ENCODE measurements at places on chromosomes 1 and 21.

- no peak for DNase-seq
These were observed 1.0 kb downstream of the ENTREP3 start for GRCh38 chr1:155254228-155254713.

DNA sequence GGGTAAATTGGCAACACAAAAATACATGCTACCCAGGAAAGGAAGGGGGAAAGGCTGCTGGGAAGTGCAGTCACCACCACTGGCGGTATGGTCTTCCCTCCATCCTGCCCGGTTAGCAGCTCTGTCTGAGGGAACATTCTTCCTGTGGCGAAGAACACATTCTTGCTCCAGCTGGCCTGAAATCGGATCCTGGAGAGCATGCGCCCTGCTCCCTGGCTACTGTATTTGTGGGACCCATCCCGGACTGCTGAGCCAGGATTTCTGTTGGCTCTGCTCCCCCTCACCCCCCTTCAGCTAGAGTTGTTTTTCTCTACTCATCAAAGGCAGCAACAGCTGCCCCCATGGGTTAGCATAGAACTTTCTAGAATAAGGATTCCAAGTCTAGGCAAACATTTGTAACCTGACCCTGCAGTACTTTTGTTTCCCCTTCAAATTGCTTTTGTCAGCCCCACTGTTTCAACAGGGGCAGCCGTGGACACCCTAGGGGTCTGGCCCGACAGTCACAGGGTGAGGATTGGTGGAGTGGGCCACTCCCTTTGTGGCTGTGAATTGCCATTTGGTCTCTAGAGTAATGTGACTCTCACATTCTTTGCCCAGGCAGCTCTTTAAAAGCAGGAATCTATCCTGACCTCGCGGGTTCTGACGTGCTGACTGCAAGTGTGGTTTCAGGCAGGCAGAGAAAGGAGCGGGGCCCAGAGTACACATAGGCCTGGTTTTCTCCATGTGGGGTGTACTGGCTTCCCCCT lies 157.7 kb downstream of the TOMM20 start:
- DNase-seq = peak; percentile 89

DNA sequence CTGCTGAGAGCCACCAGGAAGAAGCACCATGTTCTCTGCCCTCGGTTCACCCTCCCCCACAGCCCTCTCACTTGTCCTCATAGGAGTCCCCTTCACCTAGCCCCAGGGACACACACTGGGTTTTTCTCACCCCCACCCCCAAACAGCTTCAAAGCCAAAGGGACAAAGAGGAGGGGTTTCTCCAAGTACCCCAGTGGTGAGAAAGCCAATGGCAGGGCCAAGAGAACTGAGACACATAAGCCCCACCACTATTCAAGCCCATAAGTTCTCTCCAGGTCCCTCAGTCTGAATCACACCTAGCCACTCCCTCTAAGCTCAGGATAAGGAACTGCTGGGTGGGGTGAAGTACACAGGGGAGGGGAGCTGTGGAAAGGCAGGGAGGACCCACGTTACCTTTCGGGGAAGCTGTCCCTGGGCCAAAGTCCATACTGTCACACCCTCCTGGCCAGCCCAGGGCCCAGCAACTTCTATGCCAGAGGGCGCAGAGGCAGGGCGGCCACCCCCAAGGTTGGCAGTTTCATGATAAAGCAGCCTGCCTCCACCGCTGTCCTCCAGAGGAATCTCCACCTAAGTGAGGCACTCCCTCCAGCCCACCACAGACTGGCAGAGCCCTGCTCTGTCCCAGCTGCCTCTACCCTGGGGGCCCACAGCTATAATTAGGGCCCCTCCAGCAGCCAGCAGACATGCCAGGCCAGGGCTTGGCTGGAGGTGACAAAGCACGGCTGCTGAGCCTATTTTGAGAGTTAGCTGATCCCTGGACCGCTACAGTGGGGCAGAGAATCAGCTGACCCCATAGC lies 39.0 kb upstream of the PPP1R15B start:
- no peak for DNase-seq

DNA sequence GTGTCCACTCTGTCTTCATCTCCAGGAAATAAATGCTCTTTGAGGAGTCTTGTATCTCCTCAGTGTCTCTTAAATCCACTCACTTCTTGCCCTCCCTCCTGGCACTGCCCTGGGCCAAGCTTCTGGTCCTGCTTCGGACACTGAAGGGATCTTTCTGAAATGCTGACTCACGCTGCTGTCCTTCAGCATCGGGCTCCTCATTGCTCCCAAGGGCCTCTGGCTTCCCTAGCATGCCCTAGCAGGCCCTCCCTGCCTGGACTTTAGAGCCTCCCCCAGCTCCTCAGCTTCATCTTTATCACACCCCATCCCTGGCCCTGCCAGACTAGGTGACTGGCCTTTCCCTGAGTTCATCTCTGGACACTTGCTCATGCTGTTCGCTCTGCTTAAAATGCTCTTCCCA lies 96.6 kb downstream of the FOXD2 start:
- DNase-seq = no peak

DNA sequence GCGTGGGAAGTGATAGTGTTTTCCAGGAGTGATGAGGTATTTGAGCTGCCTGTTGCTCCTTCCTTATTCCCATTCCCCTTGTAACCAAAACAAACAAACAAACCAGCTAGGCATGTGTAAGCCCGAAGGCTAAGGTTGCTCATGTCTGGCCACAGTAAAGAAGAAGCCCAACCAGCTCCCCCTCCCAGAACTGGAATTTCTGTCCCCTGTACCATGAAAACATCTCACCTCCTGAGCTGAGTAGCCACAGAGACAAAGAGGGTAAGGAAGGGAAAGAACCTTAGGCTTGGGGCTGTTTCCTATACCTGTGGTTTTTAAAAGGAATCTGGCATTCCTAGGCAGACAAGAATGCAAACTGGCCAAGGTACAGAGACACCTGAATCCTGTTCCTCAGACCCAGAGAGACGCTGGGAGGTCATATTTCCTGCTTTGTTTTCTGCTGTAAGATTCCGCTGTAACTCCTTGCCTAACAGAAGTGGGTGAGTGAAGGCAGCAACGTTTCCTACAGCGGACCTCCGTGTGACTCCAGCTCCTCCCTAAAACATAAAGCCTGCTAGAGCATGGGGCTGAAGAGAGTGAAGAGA lies 41.7 kb upstream of the RAB4A start:
- DNase-seq = no peak

DNA sequence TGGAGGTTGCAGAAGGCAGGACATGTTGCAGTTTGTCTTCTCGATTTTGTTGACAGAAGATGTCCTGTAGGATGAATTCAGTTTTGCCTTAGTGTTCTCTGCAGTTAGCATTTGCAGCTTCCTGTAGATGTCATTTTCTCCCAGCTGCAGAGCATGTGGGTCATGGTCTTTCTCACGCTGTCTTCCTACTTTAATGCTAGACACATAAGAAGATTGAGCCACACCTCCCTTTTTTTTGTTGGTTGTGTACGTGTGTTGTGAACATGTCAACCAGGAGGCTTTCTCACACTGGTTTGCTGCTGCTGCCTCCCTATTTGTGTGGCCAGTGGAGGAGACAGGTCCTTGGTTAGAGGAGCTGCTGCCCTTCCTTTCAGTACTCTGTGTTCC lies 110.7 kb downstream of the VPS13D start:
- DNase-seq = no peak

- no peak for DNase-seq
These were observed 257.1 kb downstream of the BRINP2 start for GRCh38 chr1:177427811-177428210.

GRCh38 chr1:112527266-112528010 lies 18.7 kb downstream of the WNT2B start:
- no peak for DNase-seq

DNA sequence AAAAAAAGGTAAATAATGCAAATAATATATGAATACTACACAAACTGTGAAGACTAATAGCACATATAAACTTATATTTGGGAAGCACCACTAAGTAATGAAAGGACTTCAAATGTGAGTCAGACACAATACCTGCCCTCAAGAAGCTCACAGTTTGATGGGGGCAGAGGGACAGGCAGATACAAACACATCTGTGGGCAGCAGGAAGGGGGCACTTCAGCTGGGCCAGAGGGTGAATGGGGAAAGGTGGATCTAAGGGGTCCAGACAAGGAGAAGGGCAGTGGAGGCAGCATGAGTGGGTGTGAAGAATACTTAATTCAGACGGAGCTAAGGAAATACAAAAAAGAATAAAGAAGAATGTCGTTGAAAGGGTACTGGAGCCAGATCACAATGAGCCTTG lies 114.2 kb downstream of the TGFBR3 start:
- DNase-seq = no peak

- DNase-seq = peak; percentile 47
These were observed 50.1 kb downstream of the KLHDC7A start for GRCh38 chr1:18530587-18531502.

DNA sequence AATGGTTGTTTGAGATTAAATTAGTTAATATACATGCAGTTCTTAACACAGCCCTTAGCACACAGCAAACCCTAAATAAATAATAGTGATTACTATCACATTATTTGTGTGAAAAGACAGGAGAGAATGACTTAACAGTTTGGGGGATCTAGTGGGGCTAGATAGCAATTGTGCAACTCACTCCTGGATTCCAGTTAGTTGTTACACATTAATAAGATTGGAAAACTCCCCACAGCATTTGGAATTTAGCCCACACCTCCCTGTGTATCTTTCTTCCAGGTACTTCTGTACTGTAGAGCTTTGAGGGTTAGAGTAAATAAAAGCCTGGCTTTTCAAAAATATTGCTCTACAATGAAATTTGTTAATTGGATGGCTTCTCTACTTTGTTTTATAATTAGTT lies 93.2 kb downstream of the KCTD3 start:
- no peak for DNase-seq

DNA sequence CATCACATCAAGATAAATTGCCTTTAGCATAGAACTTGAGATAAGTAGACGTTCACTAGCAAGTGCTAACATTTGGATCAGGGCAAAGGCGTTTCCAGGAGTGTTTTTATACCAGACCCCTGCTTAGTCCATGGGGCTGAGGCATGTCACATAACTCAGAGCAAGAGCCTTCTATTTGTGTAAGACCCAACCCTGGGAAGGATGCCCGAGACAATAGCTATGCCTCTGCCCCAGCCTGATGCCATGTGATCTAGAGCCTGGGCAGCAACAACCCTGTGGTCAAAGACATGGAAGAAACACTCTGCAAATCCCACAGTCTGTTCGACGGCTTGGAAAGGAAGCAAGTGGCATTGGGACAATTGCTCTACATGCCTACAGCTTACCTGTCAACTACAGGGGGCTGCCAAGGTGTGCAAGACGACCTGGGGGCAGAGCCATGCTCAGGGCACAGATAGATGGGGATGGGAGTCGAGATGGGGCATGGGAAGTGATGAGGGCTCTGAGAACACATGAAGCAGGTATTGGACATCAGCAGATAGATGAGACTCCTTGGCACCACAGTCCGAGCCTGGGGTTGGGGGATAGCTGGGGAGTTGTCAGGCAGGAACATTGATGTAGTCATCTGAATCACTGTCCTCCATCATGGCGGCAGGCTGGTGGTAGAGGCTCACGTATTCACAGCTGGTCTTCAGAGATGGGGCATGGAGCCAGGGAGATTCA lies 7.3 kb downstream of the IL24 start:
- no peak for DNase-seq

DNA sequence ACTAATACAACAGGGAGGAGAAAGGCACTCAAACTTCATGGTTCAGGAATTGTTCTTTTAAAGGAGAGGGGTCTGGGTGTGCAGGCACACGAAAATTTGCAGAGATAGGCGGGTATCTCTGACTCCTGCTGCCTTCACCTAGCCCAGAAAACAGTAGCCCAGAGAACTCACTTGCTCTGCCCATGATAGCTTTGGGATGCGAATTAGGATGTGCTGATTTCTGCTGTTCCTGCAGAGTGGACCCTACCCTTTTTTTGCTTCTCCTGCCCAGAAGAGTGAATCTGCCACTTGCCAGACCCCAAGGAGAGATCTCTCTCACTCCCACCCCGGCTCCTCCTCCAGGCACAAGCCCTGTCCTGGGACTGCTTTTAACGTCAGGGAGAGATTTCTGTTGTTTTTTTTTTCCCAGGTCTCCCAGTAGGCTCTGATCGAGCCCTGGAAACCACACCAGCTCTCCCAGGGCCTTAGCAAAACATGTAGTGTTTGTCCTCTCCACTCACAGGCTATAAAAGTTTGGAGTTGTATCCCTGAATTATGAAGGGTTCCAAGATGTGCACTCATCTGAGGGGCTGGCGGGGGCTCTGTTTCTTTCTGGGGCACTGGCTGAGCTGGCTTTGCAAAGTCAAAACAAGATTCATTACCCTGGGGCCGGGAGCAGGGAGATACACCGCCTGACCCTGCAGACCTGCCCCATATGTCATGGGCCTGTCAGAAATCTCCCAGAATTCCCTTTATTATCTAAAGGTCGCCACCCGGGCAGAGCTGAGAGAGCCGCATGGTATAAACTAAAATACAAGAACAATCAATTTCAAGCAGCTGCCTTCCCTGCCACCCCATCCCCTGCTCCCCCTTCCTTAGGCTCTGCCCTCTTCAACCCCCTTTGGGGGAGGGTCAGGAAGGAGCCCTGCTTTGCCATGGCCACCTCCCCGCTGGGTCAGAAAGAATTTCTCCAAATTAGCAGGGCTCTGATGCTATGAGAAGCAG lies 17.9 kb downstream of the PLXNA2 start:
- no peak for DNase-seq

DNA sequence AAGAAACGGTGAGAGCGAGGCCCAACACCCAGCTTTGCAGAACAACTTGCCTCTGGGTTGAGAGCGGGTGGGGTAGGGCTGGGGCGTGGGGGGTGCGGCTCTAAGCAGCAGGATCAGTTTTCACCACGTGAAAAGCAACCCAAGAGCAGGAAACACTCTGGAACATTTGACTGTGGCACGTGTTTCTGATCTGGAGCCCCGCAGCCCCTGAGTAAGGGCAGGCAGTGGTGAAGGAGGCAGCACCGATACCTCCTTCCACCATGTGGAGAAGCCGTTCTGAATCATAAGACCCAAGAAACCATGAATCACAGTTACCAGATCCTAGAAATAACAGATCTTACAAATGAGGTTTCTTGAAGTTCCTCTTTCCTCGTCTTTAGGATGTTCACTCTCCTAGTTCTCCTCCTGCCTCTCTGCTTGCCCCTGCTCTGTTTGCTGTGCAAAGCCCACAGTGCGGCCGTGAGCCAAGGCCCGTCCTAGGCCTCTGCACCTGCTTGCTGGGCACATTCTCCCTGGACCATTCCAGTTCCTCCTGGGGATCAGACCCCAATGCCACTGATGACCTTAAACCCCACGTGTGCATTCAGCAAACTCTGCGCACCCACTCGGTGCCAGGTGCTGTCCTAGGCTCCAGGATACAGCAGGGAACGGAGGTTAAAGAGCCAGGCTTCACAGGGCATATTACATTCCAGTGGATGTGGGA lies 31.9 kb downstream of the SLC1A7 start:
- no peak for DNase-seq

DNA sequence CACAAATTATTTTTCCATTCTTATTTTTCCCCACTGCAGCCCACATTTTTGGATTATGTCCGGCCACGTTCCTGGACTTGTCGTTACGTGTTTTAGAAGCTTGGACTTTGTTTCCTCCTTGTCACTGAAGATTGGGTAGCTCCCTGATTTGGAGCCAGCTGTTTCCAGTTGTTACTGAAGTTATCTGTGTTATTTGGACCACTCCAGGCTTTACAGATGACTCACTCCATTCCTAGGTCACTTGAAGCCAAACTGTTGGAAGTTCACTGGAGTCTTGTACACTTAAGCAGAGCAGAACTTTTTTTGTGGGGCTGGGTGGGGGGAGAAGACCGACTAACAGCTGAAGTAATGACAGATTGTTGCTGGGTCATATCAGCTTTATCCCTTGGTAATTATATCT lies 12.2 kb upstream of the AXDND1 start:
- DNase-seq = no peak

All from left forelimb (tissue), 1 donor.